ENCODE measurements at places on chromosomes 6 and 20.

GRCh38 chr20:53255102-53255710 is 283.0 kb downstream of the TSHZ2 start:
- DNase-seq, result peak; percentile 6

DNA sequence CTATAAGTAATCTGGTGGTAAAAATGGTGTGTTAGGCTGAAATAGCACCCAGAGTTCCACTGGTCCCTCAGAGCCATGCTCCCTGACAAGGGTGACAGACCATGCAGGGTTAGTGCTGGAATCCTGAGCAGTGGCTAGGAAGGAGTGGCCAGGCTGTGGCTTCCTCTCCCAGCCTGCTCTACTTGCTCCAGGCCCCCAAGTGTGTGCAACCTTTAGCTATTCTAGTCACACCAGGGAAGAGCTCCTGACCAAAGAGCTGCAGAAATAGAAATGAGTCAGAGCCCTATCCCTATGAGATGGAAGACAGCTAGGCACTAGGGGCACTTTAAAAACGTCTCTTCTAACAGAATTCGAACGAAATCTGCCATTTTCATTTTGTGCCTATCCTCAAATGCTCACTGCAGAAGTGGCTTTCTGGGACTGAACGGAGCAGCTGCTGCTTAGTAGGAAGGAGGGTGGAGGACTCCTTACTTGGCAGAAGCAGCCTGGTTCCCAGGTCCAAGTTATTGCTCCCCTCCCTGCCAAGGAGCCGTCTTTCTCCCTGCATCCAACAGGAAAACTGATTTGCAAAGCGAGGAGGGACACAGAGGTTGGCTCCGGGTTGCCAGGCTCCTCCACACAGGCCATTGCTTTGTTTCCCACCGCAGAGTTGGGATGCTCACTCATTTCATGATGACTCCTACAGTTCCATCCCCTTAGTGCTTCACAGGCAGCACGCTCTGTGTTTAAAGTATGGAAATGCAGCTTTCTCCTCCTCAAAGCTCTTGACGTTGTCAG is 754.5 kb downstream of the C6orf118 start:
- DNase-seq, result no peak

GRCh38 chr20:2822073-2822472 is 5.9 kb downstream of the TMEM239 start:
- peak; percentile 42 for DNase-seq

DNA sequence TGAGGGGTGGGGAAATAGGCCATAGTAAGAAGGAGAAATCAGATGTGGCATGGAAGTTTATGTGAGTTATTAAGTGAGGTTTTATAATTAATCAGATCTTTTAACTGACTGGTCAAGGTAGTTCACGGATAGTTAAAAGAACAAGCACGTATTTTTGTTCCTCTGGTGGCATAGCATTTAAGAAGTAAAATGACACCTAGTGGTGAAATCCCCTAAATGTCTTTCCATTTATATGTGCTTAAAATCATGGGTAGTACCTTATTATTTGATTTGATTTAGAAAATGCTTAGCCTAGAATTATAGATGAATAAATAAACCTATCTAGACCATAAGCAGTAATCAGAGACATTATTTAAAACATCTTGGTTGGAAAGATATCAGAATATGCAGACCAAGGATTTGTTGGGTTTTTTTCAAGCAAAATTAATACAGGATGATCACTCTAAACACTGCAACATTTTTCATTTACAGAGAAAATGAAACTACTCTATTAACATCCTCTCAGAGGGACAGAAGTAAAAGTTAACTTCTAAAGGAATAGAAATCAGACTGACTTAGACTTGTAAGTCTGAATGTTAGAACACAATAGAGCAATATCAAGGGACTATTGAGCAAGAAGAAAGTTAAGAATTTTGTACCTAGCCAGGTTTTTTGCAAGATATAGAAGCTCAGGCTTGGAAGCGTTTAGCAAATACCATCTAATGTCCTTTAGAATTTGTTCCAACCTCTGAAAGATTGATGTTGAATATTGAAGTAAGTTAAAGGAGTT is 81.1 kb downstream of the STXBP5 start:
- DNase-seq, result peak; percentile 39

GRCh38 chr6:133055441-133055966 is 185.7 kb upstream of the EYA4 start:
- DNase-seq, result no peak

DNA sequence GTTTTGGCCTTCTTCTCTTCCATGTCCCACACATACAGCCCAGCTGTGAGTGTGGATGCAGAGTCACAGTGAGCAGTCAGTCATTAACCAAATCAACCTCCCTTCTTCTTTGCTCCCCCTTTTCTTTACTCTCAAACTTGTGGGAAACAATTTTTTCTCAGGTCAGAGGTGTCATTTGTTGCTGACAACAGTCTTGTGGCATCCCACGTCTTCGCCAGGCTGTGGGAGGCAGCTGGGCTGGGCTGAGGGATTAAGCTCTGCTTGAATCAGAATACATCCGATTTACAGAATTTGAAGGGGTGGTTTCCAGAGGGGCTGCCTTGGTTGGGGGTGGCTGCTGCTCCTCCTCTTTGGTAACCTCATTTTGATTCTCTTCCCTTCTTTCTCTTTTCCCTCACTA is 40.5 kb downstream of the SCGN start:
- no peak for DNase-seq

- no peak for DNase-seq
Measured at GRCh38 chr20:38198238-38198861, 33.3 kb upstream of the TGM2 start.

DNA sequence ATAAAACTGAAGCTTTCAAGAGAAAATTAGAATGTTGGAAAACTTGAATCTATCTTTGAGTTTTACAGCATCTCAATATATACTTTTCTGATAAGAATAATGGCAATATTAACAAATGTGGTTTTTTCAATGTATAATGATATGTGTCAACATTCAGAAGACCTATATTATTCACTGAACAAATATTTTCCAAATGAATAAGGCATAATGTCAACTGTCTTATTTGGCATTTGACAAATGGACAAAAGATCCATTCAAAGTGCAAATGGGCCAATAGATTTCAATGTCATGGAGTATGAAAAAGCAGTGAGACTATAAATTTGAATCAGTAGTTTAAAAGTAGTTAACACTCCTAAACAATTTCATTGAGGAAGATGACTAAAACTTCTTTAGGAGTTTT is 20.9 kb downstream of the LMBRD1 start:
- no peak for DNase-seq

DNA sequence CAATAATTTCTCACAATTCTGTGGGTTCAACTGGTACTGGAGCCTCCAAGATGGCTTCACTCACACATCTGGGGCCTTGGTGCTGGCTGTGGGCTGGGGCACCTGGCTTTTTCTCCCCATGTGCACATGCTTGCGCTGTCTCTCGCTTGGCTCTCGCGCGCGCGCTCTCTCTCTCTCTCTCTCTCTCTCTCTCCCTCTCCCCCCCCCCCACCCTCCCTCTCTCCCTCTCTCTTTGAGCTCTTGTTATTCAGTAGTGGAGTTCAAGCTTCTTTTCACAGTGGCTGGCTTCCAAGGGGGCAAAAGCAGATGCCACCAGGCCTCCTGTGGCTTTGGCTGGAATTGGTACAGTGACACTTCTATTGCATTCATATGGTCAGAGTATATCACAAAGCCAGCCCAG is 10.8 kb upstream of the TBCC start:
- DNase-seq, result no peak

DNA sequence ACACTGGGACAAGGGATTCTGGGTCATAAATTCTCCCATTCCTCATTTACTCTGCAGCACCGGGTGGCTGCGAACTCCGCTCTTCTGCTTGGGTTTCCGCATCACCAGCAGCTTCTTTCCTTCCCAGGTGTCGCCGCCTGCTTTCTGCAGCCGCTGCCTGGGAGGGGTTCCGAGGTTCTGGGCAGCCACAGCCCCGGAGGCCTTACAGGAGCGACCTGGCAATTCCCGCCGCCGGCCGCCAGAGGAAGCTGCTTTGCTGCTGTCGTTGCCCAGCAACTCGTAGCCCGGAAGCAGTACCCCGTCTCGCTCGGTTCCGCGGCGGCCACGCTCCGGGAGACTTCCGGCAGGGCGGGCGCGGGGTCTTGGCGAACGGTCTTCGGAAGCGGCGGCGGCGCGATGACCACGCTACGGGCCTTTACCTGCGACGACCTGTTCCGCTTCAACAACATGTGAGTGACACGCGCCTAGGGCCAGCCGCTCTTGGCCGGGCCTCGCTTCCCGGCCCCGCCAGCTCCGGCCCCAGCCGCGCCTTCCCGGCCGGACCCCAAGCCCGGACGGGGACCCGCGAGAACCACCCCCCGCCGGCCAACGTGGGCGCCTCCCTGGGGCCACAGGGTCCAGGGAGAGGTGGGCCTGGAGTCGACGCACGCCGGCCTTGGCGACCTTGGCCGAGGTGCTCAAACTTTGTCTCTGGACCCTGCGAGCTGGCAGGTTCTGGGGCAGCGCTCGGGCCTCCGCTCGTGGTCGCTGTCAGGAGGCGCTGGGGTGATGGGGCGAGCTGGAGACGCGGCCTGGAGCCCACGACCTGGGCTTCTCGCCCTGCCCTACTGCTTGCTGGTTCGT is at the start of gene NAA20:
Gene NAA20 (plus strand): TSS at position 362 of the 843 bp plus-strand sequence. CDS start 35 bp downstream, at position 397.
- DNase-seq, result peak; percentile 94

- DNase-seq, result no peak
Measured at GRCh38 chr20:63230800-63231268, 4.9 kb upstream of the BIRC7 start.

GRCh38 chr6:139270249-139270648 is 21.5 kb downstream of the TXLNB start:
- DNase-seq, result no peak

DNA sequence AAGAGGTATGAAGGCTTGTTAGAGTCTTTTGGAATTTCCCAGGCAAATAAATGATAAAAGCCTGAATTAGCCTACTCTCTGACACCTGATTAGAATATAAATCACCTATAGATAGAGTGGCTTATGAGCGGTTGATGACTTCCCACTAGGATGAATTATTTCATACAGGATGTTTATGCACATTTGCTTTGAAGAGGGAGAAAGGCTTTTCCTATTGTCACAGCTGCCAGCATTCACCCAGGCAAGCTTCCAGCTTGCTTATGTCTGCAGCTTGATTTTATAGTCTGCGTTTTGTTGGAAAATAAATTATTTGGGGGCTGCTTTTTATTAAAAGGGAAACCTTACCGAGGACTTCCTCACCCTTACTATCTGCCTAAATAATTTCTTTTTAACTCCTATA is 51.3 kb upstream of the EIF2S2 start:
- DNase-seq, result no peak

All from activated CD4-positive, alpha-beta T cell treated with anti-CD3 and anti-CD28 coated beads, Interleukin-2, amount 50 U/mL, for 16 hours (primary cell).